GM03348 (cell line): ENCODE measurements at places on chromosomes 4 and X.

DNA sequence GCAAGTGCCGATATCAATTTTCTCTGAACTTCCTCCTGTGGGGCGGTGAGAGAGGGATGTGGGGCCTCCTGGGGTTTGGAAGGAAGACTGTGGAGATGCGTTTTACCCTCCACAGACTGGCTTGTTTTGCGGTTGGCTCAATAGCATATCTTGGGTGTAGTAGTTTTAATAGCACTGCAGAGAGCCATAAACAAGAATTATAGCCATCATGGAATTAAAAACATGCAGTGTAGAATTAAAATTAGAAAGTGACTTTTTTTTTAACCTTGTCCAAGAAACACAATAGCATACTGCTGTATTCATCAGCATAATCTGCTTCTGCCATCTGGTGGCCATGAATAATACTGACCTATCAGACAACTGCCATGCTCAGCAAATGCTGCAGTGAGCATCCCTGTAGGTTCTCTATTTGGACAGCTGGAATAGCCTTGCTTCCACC lies 47.3 kb upstream of the SCML1 start:
- DNase-seq: peak; percentile 54

GRCh38 chrX:55011294-55011693 lies 11.1 kb downstream of the APEX2 start:
- peak; percentile 9 for DNase-seq

DNA sequence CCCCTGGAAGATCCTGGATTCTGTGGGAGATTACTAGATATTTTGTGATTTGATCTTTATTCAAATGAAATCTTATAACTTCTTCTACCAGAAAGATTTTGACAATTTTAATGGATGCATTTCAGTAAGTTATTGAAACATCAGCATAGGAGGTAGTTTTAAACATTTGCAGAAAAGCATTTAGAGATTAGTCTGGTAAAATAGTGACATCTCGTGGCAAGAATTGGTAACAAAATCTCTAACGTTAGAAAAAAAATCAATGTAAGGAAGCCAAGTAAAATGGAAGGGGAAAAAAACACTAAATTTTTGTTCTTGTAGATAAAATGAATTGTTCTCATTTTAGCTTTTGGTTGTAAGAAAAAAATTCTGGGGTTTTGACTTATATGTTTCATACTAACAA lies 73.3 kb downstream of the TASL start:
- peak; percentile 18 for DNase-seq

- no peak for DNase-seq
Observed at GRCh38 chr4:10898072-10898471, 213.5 kb upstream of the CLNK start.

- no peak for DNase-seq
Observed at GRCh38 chr4:149801416-149801815, 14.2 kb downstream of the IQCM start.

DNA sequence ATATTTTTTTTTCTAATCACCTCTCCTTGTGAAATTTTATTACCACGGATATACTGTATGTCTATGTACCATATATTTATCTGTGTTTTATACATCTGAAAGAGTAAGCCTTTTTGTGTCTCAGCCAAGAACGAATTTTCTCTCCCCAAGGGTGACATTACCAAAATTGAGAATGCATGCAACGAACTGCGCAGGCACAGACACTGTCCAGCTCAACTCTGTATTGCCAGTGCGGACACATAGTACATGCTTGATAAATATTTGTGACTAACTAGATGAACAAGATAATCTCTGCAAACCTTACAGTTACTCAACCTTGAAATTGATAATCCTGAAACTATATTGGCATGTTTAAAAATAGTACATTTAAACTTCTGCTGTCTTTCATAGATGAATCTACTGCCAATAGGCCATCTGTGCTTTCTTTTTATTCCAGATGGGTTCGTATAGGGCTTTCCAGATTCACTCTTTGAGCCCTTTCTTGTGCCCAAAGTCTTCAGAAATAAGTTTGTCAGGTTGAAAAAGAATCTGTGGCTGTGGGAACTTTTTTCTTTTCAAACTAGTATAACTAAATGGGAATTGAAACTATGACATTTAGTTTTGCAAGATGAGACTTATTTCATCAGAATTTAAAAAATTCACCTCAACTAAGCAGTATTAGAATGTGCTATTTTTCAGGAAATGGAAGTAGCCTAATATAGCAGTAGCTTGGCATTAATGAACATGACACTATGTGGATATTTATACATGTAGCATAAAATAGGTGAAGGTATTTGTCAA lies 38.9 kb downstream of the DTHD1 start:
- DNase-seq: no peak

- no peak for DNase-seq
Observed at GRCh38 chr4:139084804-139085093, 69.2 kb downstream of the NOCT start.
